T-helper 17 cell (primary cell): ENCODE measurements at places on chromosomes 12 and 14. TPM values are rescaled to one million over a fixed set of nuclear protein-coding genes. Genes with fewer than 3 reads are reported as not detected.

Gene PPM1H
- total RNA-seq: not detected

Gene EXOC5
- total RNA-seq: 31.5 TPM

Gene NINJ2
- 6.3 TPM for total RNA-seq

Gene CDC42BPB
- total RNA-seq: 16.3 TPM

Gene CARMIL3
- 0.31 TPM for total RNA-seq

Gene PLA2G1B
- total RNA-seq: not detected

Gene MON2
- total RNA-seq: 62.2 TPM

Gene OR6C4
- total RNA-seq: not detected

Gene OTX2
- not detected for total RNA-seq

Gene ZNF219
- total RNA-seq: 13.8 TPM

Gene TBX3
- total RNA-seq: 0.10 TPM

GRCh38 chr12:96266238-96266637, 72.1 kb downstream of the ELK3 start:
- DNase-seq: no peak
- H3K27me3 ChIP-seq: no peaks in the 10 kb centered on the region
- H3K4me1 ChIP-seq: peaks cover 17% of the 10 kb centered on the region
- peaks cover 9% of the 10 kb centered on the region for H3K36me3 ChIP-seq
- peak overlapping the region; percentile 89 for H3K27ac ChIP-seq
- H3K4me3 ChIP-seq: no peak overlapping the region

GRCh38 chr14:58238252-58239243, 6.1 kb upstream of the PSMA3 start:
- H3K36me3 ChIP-seq: no peaks in the 10 kb centered on the region
- no peaks in the 10 kb centered on the region for H3K27me3 ChIP-seq
- no peak for DNase-seq
- peaks cover 14% of the 10 kb centered on the region for H3K4me1 ChIP-seq
- no peak overlapping the region for H3K27ac ChIP-seq

- DNase-seq: no peak
- H3K27ac ChIP-seq: no peak overlapping the region
- no peaks in the 10 kb centered on the region for H3K4me1 ChIP-seq
These were observed 34.0 kb downstream of the ALG10B start for GRCh38 chr12:38350342-38351174.

GRCh38 chr12:1117371-1117770, 126.3 kb downstream of the ERC1 start:
- H3K27ac ChIP-seq: no peak overlapping the region
- DNase-seq: no peak
- no peaks in the 10 kb centered on the region for H3K36me3 ChIP-seq
- no peak overlapping the region for H3K4me3 ChIP-seq
- H3K27me3 ChIP-seq: no peaks in the 10 kb centered on the region

DNA sequence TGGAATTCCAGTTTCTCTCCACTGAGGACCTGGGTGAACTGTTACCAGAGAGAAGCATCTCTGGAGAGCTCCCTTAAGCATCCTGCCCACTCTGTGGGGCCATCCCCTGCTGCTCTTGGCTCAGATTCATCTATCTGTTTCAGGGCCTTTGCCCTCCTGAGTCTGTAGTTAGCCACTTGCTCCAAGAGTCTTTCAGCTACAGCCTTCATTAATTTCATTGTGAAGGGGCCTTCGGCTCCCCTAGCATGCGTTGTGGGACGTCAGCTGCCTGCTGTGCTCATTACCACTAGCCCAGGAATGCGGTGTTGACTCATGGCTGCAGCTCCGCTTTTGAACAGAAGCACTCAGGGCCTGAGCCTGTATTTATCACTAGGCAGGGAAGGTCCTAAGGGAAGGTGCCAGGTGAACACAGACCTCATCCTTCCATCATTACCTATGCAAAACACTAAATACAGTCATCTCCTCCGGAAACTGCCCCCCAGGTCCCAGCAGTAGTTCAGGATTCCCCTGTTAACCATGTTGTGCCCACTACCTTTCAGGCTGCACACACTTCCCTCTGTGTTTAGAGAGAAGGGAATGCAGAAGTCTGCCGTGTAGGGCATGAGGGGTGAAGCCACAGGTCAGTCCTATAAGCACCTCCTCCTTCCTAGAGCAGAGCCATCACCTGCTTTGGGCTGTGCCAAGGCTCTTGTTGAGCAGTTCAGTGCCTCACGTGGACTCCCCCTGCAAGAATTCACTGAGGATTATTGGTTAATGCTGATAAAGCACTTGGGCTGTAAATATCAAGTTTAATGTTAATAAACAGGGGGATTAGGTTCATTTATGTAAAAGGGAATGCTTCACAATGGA, 191.4 kb downstream of the CACNA1C start:
- H3K4me3 ChIP-seq: no peak overlapping the region
- H3K27ac ChIP-seq: no peak overlapping the region
- DNase-seq: no peak
- H3K36me3 ChIP-seq: no peaks in the 10 kb centered on the region
- peaks cover 49% of the 10 kb centered on the region for H3K27me3 ChIP-seq
- H3K4me1 ChIP-seq: peaks cover 3% of the 10 kb centered on the region

GRCh38 chr12:124994437-124994975, 1.1 kb downstream of the BRI3BP start:
- H3K4me1 ChIP-seq: peaks cover 18% of the 10 kb centered on the region
- peak overlapping the region; percentile 96 for H3K4me3 ChIP-seq
- no peaks in the 10 kb centered on the region for H3K27me3 ChIP-seq
- H3K36me3 ChIP-seq: no peaks in the 10 kb centered on the region
- DNase-seq: no peak
- H3K27ac ChIP-seq: peak overlapping the region; percentile 85

DNA sequence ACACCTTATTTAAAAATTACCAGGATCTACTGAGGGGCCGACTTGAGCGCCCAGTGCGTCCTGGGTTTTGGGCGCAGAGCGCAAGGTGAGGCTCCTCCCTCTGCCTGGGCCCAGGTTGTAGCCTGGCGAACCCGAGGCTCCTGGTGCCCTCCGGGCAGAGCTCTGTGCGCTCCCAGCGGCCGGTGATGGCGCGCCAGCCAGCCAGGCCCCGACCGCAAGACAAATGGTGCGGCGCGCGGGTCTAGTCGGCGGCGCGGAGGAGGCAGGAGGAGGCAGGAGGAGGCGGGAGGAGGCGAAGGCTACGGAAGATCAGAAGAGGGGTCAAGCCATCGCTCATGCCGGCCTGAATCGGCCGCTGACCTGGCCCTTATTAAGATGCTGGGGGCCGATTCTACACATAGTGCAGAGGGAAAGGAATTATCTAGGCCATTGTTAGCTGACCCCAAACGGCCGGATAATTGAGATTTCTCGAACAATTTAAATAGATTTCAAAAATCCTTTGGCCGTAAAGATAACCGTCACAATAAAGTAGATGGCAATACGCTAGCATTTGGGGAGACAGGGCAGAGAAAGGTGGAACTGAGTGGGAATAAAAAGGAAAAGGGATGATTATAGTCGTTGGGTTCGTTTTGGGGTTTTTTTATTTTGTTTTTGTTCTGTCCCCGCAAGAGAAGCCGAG, 2.8 kb downstream of the TBX5 start:
- H3K4me1 ChIP-seq: peaks cover 6% of the 10 kb centered on the region
- no peak overlapping the region for H3K27ac ChIP-seq
- no peak overlapping the region for H3K4me3 ChIP-seq
- H3K36me3 ChIP-seq: peaks cover 7% of the 10 kb centered on the region

- peaks cover 3% of the 10 kb centered on the region for H3K4me1 ChIP-seq
- no peak overlapping the region for H3K4me3 ChIP-seq
- DNase-seq: no peak
- peaks cover 4% of the 10 kb centered on the region for H3K27me3 ChIP-seq
These were observed 54.1 kb upstream of the DIO3 start for GRCh38 chr14:101506926-101507835.

DNA sequence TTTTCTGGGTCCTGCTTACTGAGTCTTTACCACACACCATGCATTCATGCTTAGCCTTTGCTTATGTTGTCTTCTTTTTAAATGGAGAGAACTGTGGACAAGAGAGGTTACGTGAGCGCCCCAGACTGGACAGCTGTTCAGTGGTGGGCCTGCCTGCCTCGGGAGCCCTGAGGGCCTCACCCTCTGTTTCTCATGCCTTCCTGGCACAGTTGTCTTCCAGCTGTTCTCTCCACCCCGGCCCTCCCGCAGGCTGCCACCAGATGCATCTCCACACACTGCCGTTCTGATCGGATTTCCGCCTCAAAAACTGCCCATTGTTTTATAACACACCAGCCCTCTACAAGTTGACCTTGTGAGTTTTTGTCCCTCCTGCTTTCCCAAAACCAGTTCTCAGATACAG, 100.8 kb downstream of the SAMD4A start:
- H3K27ac ChIP-seq: no peak overlapping the region
- peaks cover 29% of the 10 kb centered on the region for H3K4me1 ChIP-seq
- no peak for DNase-seq
- H3K27me3 ChIP-seq: peaks cover 6% of the 10 kb centered on the region
- no peak overlapping the region for H3K4me3 ChIP-seq
- no peaks in the 10 kb centered on the region for H3K36me3 ChIP-seq

GRCh38 chr12:10940389-10940788, 1.3 kb upstream of the TAS2R14 start:
- no peak overlapping the region for H3K4me3 ChIP-seq
- no peaks in the 10 kb centered on the region for H3K27me3 ChIP-seq
- H3K4me1 ChIP-seq: peaks cover 21% of the 10 kb centered on the region
- no peak for DNase-seq
- H3K27ac ChIP-seq: no peak overlapping the region

DNA sequence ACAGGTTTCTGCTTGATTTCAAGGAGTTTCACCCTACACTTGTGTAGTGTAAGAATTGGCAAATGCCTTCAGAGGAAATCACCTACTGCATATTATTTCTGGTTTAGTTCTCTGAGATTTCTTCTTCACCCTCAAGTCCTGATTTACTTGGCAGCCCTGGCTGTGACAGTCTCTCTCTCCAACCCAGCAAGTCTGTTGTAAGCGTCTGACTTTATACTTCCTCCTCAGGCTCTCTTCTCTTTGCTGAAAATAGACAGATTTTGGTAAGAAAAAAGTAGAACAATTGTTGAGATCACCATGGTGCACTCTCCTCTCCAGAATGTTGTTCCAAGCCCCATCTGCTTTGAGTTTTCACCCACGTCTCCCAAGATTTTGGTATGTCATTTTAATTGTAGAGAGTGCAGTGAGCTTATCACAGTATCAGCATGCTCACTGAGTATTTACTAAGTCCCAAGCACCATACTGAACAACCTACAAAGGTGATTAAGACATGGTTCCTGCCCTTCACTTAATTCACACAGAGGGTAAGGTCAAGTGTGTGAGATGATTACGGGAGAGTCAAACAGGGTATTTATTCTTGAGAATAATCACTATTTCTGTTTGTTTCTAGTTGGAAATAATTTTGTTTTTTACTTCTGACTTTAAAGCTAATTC, 148.7 kb downstream of the MDGA2 start:
- no peaks in the 10 kb centered on the region for H3K36me3 ChIP-seq
- H3K27ac ChIP-seq: no peak overlapping the region
- no peaks in the 10 kb centered on the region for H3K4me1 ChIP-seq

DNA sequence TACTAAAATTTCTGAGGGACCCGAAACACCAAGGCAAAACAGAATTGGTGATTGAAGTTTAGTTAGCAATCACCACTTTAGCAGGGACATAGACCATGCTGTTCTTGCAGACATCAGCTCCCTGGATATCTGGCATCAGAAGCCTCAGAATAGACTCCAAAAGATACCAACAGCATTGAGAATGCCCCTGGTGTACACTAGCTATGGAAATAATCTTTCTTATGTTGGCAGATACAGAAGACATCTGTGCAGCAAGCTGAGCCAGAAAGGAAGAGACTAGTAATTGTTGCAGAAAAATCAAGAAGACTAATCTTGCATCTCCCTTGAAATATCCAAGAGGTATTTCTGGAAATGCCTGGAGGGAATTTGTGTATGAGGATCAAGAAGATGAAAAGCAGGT, 521.6 kb downstream of the TRHDE start:
- no peak overlapping the region for H3K27ac ChIP-seq
- H3K27me3 ChIP-seq: no peaks in the 10 kb centered on the region
- no peaks in the 10 kb centered on the region for H3K36me3 ChIP-seq
- no peak overlapping the region for H3K4me3 ChIP-seq
- H3K4me1 ChIP-seq: no peaks in the 10 kb centered on the region

DNA sequence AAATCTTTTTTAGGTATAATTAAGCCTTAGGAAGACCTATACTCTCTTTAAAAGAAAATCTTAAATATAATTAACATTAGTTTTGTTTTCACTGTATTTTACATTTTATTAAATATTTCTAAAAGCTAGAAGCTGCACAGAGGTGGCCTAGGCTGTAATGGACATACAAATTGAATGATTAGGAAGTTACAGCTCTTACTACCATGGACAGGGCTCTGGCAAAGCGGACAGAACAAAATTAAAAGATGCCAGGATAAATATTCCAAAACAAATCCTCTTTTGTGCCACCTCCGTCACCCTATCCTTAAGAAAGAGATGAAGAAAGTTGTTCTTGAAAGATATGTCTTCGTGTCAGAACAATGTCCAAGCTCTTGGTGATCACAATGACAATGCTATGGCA, 376.5 kb downstream of the ETNK1 start:
- no peaks in the 10 kb centered on the region for H3K27me3 ChIP-seq
- no peak for DNase-seq
- no peak overlapping the region for H3K27ac ChIP-seq
- no peak overlapping the region for H3K4me3 ChIP-seq
- no peaks in the 10 kb centered on the region for H3K4me1 ChIP-seq

- no peaks in the 10 kb centered on the region for H3K36me3 ChIP-seq
- no peak for DNase-seq
- H3K4me3 ChIP-seq: no peak overlapping the region
- peaks cover 15% of the 10 kb centered on the region for H3K27me3 ChIP-seq
These were observed 47.8 kb downstream of the ADGRD1 start for GRCh38 chr12:131001493-131001892.

DNA sequence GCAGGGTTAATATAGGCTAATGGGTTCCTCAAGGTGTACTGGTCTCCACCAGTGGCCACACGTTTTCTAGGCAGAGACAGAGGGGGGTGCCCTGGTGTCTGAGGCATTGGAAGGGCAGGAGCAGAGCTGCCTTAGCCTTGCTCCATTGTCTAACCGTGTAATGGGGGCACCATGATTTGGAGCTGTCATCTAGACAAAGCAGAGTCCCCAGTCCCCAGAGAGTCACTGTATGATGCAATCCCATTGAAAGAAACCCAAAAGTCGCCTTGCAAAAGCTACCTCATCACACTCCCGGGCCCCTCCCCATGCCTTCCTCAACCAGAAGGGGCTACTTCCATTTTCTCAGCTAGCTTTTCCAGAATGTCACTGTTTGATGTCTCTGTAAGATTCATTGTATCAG, 487.1 kb downstream of the AACS start:
- H3K4me1 ChIP-seq: no peaks in the 10 kb centered on the region
- H3K4me3 ChIP-seq: no peak overlapping the region
- no peaks in the 10 kb centered on the region for H3K36me3 ChIP-seq
- no peak overlapping the region for H3K27ac ChIP-seq

DNA sequence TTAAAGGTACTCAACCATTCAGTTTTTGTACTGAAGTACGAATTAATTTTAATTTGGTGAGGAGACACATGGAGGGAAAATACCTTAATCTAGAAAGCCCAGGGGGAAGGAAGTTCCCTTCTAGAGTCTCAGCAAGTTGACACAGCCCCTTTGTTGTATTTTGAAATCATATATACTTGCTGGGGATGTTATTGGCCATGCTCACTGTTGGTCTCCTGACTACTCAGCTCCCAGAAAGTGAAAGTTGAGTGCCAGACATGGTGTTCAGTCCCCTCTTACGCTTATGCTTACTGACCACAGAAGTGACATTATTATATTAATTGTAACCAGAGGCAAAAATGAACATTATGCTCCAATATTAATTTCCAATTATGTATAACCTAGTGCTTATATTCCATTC, 28.1 kb downstream of the ARF6 start:
- H3K4me3 ChIP-seq: no peak overlapping the region
- H3K36me3 ChIP-seq: peaks cover 3% of the 10 kb centered on the region
- H3K27ac ChIP-seq: no peak overlapping the region
- H3K27me3 ChIP-seq: no peaks in the 10 kb centered on the region
- DNase-seq: no peak

GRCh38 chr12:92300777-92301176, 155.1 kb upstream of the BTG1 start:
- no peaks in the 10 kb centered on the region for H3K36me3 ChIP-seq
- no peaks in the 10 kb centered on the region for H3K27me3 ChIP-seq
- no peak overlapping the region for H3K27ac ChIP-seq
- H3K4me1 ChIP-seq: peaks cover 6% of the 10 kb centered on the region
- no peak overlapping the region for H3K4me3 ChIP-seq
